KBM-7 (cell line): ENCODE measurements at places on chromosomes 7 and 10.

GRCh38 chr7:4753598-4754432 lies 21.6 kb upstream of the AP5Z1 start:
- peak; percentile 63 for DNase-seq

- no peak for DNase-seq
Observed at GRCh38 chr7:85001495-85002345, 185.1 kb downstream of the SEMA3D start.

- no peak for DNase-seq
Observed at GRCh38 chr7:99639267-99639666, 22.5 kb downstream of the ZSCAN25 start.

DNA sequence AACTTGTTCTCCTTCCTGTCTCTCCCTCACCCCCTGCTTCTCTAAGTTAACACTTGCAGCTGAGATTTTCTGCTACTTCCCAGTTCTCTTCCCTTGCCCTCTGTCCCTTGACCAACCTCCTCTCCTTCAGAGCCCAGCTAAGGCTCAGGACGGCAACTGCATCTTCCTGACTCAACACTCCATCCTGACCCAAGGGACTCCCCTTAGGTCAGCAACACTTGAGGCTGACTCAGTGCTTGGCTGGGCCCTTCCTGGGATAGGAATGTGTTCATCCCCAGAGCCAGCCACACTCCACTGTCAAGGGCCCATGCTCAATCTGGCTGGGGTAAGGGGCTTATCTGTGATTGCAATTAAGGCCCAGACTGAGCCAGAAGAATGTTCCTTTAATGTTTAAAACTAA lies 3.4 kb downstream of the CALHM2 start:
- no peak for DNase-seq
